Cortex of kidney (tissue), 1 donor: ENCODE measurements at places on chromosomes 6 and 20.

GRCh38 chr20:19456595-19457395 is 244.4 kb downstream of the SLC24A3 start:
- no peak for DNase-seq

DNA sequence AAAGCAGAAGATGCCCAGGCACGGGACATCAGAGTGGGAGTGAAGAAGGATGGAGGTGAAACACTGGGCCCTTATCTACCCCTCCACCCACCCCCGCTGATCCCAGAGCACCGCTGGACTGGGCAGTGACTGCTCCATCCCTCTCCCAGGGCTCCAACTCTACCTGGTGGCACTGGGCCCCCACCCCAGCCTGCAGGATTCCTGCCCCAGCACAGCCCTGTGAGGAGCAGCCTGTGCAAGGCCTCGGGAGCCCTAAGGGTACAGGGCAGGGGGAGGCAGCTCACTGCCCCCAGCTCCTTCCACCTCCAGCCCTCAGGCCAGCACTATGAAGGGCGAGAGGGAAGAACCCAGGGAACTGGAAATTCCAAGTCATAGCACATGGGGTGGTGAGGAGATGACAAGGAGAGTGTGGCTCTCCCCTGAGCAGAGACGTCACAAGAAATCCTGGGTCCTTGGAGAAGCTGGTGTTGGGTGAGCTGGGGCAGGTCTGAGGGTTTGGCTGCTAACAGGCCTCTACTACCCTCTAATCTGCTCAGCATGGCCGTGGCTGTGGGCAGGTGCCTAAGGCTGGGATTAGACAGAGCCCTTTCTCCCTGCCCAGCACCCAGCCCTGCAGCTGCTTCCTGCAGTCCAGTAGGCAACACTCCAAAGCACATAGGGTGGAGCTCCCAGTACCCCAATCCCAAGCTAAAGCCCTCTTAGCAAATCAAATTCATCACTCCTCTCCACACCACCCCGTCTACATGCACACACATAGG is 3.5 kb downstream of the CST3 start:
- DNase-seq = no peak

DNA sequence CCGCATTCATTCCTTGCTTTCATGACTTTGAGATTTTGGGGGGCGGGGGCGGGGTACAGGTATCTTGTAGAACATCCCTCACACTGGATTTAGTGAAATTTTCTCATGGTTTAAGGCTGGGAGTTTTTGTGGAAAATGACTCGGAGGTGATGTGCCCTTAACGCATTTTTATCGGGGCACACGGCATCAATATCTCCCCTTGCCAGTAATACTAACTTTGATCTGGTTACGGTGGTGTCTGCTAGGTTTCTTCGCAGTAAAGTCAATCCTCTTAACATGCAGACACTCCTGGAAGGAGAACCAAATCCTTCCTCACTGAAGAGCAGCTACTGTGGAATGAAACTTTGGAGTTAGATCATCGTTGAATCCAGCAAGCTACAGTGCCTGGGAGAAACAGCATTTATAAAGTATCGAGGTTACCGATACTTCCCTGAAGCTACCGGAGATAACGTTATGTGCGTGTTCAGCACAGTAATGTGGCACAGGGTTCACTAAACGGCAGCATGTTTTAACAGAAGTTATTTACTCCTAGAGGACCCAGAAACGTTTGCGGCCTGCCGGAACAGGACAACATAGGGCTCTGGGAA is 1.2 kb upstream of the DYNLRB1 start:
- DNase-seq = no peak

DNA sequence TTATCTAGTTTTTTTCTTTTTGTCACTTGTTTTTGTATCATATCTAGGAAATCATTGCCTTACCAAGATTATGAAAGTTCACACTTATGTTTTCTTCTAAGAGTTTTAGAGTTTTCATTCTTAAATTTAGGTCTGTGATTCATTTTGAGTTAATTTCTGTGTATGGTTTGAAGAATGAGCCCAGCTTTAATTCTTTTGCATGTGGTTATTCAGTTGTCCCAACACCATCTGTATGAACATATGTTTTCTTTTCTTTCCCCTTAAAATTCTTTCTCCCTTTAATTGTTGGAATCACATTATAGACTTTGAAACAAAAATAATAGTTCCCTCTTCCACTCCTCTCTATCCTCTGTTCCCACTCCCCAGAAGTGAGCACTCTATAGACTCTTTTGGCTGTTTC is 85.4 kb downstream of the SLX4IP start:
- no peak for DNase-seq

- no peak for DNase-seq
Measured at GRCh38 chr6:112214739-112215269, 39.6 kb downstream of the LAMA4 start.

DNA sequence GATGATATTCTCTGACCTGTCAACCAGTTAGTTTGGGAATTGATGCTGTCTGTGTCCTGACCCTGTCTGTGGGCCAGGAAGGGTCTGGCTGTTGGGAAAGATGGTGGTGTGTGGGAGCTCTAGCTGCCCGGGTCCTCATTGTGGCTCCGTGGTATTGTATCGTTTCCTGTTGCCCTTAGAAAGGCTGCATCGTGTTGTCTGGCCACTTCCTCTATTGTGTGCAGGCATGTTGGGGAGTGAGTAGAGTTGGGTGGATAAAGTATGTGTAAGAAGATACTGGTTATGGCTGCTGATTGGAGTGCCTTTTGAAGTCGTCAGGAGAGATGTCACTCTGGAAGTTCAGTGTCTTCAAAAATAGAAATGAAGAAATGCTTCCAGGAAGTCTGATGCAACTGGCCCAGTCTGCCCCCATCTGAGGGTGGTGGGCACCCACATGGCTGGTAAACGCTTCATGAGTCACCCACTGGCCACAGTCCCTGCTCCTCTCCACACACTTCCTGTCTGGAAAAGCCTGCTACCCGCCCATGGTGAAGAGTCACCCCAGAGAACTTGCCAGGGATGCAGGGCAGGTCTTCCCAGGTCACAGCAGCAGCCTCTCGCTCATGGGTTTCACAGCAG is 27.9 kb downstream of the PPARD start:
- no peak for DNase-seq

- no peak for DNase-seq
Measured at GRCh38 chr6:127222418-127222817, 44.2 kb upstream of the RNF146 start.

DNA sequence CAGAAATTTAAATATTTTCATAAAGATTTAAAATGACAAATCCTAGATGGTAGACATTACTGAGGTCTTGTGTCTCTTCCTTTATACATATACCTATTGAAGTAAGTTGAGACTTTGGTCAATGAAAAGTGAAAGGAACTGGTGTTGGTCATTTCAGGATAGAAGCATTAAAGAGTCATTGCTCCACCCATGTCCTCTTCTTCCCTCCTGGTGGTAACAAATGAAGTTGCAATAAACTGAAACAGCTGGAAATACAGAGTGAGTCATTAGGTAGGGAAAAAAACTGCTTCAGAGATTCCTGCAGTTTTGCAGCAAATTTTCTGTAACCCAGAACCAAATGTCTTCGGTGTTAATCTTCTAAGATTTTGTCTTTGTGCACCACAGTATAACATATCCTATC is 448.0 kb downstream of the EYS start:
- no peak for DNase-seq

- no peak for DNase-seq
Measured at GRCh38 chr20:41185013-41185757, 47.8 kb downstream of the PLCG1 start.

DNA sequence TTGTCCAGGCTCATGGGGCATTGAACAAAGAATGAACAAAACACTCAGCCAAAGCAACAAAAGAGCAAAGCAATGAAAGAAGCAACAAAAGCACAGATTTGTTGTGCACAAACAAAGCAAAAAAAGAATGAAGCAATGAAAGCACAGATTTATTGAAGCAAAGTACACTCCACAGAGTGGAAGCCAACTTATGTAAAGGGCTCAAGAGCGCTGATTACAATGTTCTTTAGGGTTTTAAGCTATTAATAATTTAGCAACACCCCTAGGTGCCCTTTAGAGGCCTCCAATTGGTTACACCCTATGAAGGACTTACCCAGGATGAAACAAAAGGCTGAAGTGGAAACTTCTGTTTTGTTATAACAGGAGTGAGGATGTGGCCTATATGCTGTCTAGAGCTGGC is 179.2 kb upstream of the PROKR2 start:
- DNase-seq = no peak

DNA sequence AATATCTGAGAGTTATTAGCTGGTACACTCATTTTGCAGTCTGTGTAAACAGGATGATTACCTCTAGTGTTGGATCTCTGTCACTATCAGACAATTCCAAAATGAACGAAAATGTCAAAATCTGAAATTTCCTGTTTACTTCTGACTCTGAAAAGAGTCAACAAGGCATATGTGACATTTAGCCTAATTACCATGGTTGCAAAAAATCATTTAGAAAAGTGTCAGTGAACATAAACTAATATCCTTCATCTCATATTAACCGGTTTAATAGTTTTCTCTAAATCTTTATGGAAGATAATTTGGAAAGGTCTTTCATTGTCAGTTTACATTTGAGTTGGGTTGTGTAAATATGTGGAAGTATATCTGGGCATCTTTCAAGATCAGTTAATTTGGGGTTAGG is 431.8 kb upstream of the HSF2 start:
- DNase-seq = no peak

DNA sequence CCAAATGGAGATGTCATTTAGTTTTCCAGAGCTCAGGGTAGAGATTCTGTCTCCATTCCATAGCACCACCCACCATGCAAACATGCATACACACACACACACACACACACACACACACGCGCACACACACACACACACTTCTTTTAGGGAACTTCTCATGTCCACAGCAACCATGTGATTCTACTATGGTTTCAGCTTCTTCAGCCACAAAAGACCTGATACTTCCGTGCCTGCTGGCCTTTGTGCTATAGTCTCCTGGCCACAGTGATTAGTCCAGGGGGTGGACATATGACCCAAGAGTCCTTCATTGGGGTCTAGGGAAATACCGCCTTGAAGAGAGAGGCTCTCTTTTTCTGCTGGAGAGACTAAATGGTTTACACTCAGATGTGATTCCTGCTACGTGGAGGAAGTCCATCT is 53.5 kb downstream of the CARMIL1 start:
- no peak for DNase-seq

DNA sequence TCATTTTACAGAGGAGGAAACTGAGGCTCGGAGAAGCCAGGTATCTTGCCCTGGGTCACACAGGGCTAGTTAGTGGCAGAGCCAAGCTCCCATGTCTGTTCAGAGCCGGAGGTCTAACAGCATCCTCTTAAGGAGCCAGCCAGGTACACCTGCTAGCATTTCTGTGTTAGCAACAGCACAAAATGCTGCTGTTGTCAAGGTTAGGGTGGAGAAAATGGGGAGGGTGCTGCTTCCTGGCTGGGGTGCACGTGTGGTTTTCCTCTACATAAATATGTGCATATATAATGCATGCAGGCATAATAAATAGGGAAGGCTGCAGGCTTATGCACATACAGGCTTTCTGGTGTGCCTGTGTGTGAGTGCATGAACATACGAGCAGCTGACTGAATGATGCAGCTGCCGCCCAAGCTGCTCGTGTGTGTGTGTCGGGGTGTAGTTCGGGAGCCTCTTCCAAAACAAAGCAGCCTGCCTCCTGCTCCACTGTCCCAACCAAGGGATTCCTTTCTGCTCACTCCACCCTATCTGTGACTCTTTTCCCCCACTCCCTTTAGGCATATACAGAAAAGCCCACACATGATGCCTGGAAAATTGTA is 86.6 kb downstream of the CD40 start:
- no peak for DNase-seq

DNA sequence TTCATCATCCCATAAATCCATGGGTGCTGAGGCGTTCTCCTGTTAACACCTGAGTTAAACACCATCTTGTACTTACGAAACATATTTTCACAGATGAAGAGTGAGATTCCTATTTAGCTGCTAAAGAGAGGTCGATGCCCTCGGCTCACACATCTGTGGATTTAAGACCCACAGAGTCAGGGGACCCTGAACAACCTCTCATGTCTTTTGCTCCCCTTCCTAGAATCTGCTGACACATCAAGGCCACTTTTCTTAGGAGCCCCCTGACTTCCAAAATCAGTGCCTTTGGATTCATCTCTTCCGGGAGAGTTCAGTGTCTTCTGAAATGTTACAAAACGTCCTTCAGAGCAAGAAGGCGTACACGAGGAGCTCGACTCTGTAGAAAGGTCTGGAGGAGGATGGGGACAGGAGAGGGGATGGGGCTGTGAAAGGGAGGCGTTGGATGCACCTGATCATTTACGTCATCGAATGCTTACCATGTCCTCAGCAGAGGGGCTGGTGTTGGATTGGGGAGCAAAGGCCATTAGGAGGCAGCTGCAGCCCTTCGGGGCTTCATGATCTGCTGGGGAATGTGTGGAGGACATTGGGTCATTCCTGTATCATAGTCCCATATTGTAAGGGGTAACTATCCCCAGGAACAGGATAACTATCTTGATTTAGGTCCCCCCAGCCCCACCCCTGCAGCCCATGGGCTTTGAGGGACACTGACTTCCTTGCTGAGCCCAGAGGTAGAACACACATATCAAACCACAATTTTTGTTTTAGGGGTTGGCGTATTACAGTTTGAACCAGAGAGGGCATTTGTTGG is 22.9 kb downstream of the BANF2 start:
- DNase-seq = no peak

DNA sequence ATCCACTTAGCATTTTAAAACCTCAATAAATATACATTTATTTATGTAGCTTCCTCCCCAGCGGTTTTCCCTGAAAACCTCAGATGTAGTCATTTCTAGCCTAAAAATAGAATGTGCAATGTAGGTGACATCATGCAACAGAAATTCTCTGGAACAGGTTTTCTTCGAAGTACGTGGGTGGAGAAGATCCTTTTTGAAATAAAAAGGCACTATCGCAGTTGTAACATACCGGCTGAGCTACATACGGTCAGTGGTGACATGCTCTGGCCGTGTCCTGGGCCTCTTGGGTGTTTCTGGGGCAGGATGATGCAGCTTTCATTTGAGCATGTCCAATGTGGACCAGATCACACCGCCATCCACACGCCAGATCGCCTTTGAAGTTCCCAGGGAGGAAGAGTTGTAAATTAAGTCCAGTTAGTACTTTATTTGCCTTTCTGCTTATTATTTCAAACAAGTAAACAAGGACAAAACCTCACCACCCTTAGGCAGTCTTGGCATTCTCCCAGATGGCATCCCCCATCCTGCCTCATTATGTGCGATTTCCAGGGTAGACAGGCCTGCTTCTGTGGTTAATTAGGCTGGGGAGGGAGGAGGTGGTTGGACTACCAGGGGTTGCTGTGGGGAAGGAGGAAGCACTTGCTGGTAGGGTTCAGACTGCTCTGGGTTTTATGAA is 109.5 kb upstream of the CLDN20 start:
- DNase-seq = no peak

- no peak for DNase-seq
Measured at GRCh38 chr20:5170341-5170740, 43.5 kb downstream of the CDS2 start.

DNA sequence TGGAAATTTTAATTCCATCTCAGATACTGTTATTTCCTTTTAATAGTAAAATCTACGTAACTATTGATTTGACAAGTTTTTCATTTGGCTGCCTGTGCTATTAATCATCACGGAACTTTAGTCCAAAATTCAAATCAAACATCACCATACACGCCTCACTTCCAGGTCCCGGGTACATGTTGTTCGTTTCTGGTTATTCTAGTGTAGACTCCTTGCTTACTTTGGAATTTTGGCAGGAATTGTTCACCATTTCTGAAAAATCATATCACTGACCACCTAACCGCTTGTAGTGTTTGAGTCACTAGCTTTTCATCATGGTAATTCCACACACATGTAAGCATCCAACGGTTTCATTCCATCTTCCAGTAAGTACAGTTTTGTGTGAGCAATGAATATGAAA is 98.0 kb upstream of the NHSL1 start:
- DNase-seq = no peak

GRCh38 chr20:19875376-19876221 is 117.5 kb downstream of the RIN2 start:
- no peak for DNase-seq
